GM12865 (cell line): ENCODE measurements at places on chromosomes 12 and 14.

GRCh38 chr14:54864526-54864925 is 38.1 kb downstream of the GCH1 start:
- no peak for DNase-seq

DNA sequence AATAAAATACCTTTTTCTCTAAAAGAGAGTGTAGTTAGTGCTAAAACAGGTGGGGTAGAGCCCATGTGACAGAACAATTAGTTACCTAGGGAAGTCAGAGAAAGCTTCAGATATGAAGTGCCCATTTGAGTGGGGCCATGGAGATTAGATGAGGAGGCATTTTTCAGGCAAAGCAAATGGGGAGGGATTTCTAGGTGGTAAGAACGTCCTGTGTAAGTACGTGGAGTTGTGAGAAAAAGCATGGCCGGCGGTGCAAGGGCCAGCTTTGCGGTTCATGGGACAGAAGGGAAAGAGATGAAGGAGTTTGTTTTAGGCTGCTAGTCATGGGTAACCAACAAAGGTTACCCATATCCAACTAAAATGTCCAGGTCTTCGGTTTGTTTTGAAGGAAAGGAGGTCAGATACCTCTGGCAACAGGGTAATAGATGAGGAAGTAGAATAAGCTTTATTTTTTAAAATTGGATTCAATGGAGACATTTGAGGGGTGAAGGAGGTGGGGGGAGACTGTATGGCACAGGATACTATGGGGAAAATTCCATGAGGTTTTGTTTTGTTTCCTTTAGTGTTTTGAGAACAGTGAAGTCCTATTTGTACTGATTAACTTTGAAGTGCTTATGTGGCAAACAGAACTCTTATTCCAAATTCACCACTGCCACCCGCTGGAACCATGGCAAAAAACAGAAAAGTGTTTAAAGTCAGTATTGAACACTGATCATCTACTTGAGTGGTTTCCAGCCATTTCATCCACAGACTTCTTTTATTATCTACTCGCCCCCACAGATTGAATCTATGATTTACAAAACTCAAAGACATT is 10.0 kb upstream of the SNRPF start:
- DNase-seq: no peak

DNA sequence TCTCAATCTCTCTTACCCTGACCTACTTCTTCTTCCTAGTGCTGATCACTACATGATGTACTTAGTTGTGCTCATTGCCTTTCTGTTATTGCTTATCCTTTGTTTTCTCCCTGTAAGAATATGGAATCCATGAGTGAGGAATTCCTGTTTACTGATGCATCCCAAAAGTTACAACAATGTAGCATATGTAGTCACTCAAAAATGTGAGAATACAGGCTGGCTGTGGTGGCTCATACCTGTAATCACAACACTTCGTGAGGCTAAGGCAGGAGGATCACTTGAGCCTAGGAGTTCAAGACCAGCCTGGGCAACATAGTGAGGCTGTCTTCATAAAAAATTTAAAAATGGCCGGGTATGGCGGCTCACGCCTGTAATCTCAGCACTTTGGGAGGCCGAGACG is 8.0 kb upstream of the WDR20 start:
- DNase-seq: no peak

DNA sequence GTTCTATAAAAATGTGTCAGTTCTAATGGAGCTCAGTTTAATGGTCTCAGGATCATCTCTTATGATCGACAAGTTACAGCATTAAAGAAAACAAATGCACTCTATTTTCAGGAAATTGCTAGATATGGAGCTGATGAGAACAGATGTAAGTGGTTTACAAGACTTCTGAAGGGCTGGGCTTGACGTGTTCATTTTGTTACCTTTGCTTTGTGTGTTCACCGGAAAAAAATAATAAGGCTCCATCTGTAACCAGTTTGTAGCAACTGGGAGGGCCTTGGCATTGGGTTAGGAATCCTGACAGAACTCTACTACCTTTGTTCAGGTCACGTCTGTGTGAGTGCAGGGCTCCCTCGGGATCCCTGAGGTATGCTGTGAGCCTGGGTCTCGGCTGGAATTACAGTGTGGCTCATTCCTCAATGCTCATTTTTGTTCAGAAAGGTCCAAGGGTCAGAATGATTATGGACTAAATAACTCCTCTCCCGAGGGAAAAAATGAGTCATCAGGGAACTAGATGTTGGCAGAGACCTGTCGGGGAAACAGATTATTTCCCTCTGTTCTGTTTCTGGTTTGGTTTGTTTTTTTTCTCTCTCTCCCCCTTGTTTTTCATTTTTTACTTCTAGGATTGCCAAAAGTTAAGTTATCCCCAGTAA is 158.0 kb downstream of the SLC5A8 start:
- DNase-seq: no peak

- no peak for DNase-seq
Measured at GRCh38 chr12:92629349-92630065, 73.3 kb upstream of the PLEKHG7 start.

GRCh38 chr12:128069359-128069997 is 197.5 kb upstream of the TMEM132C start:
- peak; percentile 55 for DNase-seq

DNA sequence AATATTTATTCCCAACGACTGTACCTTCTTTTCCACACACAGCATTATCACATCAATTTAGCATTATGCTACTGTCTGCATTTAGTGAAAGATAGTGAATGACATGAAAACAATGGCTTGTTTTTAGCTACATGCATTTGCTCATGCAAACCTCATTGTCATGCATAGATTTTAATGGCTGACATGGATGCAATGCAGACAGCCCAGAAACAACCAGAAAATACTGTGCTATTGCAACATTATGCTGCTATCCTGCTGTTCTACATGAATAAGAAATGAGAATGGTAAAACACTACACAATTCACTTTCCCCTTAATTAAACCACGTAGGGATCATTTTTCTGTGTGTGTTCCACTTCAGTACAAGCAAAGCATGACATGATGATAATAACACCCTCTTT is 90.8 kb downstream of the LIN7A start:
- DNase-seq: no peak

- no peak for DNase-seq
Measured at GRCh38 chr12:13253966-13254760, 57.6 kb downstream of the EMP1 start.

- DNase-seq: peak; percentile 5
Measured at GRCh38 chr14:42665083-42665482, 1058.4 kb downstream of the LRFN5 start.

GRCh38 chr12:94679554-94680195 is 29.3 kb upstream of the TMCC3 start:
- no peak for DNase-seq
